ENCODE measurements at places on chromosomes 7 and 10.

GRCh38 chr7:4272141-4272540 is 410.0 kb upstream of the FOXK1 start:
- no peak for DNase-seq

DNA sequence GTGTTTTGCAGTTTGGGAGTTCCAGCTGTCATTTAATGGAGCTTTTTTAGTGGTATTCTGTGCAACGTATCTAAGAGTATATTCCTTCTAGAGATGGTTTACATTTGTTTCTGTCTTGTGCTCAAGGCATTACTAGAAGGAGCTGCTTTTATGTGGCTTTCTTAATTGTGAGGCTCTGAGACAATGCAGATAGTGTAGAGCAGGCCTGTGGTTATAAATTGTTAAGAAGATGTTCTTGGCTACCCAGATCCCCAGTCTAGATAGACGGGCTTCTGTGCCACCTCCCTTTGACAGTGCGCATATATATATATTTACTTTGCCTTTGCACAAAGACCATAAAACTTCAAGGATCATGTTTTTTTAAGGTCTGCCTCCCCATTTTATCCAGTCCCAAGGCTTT is 160.8 kb upstream of the PODXL start:
- no peak for DNase-seq

GRCh38 chr10:5692461-5693358 is 8.1 kb downstream of the TASOR2 start:
- no peak for DNase-seq

- DNase-seq, result no peak
Observed at GRCh38 chr7:18420748-18421147, 74.8 kb upstream of the HDAC9 start.

DNA sequence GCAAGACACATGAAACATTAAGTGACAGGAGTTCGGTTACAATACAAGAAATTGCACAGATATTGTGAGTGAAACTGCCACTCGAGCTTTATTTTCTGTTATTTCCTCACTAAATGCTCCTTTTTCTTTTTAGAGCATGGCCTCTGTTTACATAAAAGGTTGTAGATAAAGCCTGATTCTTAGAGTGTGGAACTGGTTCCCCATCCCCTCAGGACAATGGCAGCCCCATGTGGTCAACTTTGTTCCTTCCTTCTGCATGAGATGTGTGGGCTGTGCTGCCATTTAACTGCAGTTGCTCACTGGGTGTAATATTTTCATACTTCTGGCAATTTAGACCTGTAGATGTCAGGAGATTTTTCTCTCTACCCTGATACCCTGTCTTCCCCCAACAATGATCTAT is 70.2 kb downstream of the LRGUK start:
- no peak for DNase-seq
